ENCODE measurements at places on chromosomes 13 and 19. TPM values are rescaled to one million over a fixed set of nuclear protein-coding genes. Genes with fewer than 3 reads are reported as not detected.

Gene OR7C1
- not detected for total RNA-seq

Gene ZNF681
- total RNA-seq, result 5.5 TPM

Gene KRTDAP
- not detected for total RNA-seq

Gene SMIM7
- 56.1 TPM for total RNA-seq
